ENCODE measurements at places on chromosomes 1 and 21.
A peak's percentile ranks its signal among the peaks of the same experiment; 100 is the strongest.

DNA sequence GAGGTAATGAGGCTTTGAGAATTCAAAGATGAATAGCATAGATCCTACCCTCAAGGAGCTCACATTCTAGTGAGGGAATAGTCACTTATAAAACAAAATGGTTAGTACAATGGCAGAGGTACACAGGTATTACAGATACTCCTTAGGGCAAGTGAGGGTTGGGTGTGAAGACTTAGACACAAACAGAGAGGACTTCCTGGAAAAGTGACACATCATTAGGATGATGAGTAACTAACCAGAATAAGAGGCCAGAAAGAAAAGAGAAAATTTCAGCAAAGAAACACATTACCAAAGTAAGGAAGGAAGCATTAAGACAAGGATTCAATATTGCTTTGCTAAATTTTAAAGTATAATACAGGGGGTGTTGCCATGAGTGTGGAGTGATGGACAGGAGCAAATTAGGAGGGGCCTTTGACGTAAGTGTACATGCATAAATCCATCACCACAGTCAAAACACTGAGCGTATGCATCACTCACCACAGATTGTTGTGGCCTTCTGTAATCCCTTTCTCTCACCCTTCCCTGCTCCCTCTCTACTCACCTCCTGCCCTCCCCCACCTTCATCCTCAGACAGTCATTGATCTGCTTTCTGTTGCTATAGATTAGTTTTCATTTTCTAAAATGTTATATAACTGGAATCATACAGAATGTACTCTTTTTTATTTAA is 7.9 kb downstream of the CD53 start:
- DNase-seq, result no peak

GRCh38 chr21:42839271-42840231 is 39.8 kb downstream of the WDR4 start:
- peak; percentile 77 for DNase-seq

DNA sequence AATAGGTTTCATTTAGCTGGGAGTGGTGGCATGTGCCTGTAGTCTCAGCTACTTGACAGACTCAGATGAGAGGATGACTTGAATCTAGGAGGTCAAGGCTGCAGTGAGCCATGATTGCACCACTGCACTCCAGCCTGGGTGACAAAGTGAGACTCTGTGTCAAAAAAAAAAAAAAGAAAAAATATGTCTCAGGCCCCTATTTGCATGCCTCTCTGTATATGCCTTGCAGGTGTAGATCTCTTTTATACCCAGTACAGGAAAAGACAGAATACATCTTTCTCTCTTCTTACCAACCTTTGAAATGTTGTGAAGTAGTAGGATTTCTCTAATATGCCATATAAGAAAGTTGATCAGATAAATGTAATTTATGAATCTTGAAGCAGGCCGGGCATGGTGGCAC is 6.4 kb downstream of the CNR2 start:
- DNase-seq, result no peak

- no peak for DNase-seq
These were observed 233.5 kb downstream of the OMA1 start for GRCh38 chr1:58312971-58313563.

DNA sequence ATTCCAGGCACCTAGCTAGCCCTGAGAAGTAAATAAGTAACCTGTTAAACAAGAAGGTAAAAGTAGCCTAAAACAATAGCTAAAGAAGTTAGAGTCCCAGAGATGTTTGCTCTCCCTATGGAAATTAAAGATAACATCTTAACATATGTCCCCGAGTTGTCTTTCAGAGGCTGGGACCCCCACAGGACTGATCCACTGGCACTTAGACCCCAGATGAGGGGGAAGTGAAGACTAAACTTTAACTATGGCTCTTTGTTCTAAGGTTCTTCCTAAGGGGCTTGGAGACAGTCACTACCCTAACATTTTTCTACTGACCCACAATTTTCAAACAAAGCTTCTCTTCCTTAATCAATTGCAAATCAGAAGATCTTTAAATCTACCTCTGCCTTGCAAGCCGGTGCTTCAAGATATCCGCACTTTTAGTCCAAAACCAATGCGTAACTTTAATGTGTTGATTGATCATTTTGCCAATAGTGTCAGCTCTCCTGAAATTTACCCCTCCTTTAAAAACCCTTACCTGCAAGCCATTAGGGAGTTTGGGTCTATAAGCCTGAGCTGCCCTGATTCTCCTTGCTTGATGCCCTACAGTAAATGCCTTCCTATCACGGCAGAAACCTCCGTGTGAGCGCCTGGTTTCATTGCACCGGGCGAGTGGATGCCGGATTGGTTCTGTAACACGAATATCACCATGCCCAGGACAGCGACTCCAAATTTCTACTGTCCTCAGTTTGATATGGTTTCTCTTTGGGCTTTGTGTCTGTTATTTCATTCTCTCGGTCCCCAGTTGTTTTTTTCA is 404.4 kb downstream of the SIPA1L2 start:
- DNase-seq, result no peak

- no peak for DNase-seq
These were observed 147.2 kb downstream of the CRB1 start for GRCh38 chr1:197415221-197415620.

DNA sequence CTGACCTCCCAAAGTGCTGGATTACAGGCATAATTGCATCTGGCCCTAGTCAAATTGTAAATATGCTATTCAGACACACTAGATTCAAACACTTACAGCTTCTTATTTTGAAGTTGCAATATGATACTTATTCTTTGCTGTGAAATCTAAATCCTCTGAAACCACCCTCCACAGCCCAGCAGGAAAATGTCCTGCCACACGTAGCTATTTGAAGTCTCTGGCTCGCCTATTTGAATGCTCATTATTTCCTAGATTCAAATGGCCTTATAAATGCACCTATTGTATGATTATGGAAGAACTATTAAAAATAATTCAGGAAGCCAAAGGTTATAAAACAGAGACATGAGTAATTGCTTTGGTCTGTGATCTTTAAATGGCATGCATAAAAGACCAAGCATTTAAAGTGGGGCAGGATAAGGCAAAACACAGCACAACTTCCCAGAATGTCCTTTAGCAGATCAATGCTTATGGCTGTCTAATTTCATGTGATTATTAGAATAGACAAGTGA is 26.6 kb upstream of the FBXO28 start:
- DNase-seq, result no peak
